Activated CD8-positive, alpha-beta T cell treated with anti-CD3 and anti-CD28 coated beads, Interleukin-2, amount 10 ng/mL, durations not matched to agents 7 days and 5 days (primary cell): ENCODE measurements at places on chromosomes 2 and 18. TPM values are rescaled to one million over a fixed set of nuclear protein-coding genes. Genes with fewer than 3 reads are reported as not detected.

CREB1 gene
- 103 TPM for total RNA-seq

SH2D6 gene
- total RNA-seq = 0.61 TPM

GRCh38 chr2:142586693-142587580 is 290.5 kb upstream of the KYNU start:
- no peaks in the 10 kb centered on the region for H3K4me1 ChIP-seq
- H3K27me3 ChIP-seq = no peaks in the 10 kb centered on the region
- no peak overlapping the region for H3K27ac ChIP-seq

GRCh38 chr2:1742681-1743395 is 1.5 kb downstream of the PXDN start:
- H3K27me3 ChIP-seq = peaks cover 33% of the 10 kb centered on the region
- no peak overlapping the region for H3K27ac ChIP-seq
- DNase-seq = peak; percentile 31
- no peaks in the 10 kb centered on the region for H3K36me3 ChIP-seq
- peak overlapping the region; percentile 59 for H3K4me3 ChIP-seq
- peaks cover 9% of the 10 kb centered on the region for H3K4me1 ChIP-seq

DNA sequence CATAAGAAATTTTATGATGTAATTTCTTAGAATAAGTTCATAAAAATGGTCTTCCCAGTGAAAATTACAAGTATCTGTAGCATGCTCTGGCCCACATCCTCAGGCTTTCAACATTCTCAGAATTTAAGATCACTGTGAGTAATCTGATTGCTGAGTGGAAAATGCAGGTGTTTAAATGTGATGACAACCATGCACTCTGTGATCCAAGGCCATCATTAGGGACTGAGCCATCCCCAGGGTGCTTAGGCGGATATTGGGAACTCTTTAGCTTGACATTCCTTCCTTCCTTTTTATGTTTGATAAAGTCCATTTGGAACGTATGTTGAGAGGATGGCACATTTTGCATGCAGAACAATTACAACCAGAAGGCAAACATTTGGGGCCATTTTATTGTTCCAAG is 95.5 kb downstream of the ARL4C start:
- H3K36me3 ChIP-seq = peaks cover 9% of the 10 kb centered on the region
- no peaks in the 10 kb centered on the region for H3K27me3 ChIP-seq
- peak; percentile 45 for DNase-seq
